ENCODE measurements at places on chromosomes 16 and 17.

DNA sequence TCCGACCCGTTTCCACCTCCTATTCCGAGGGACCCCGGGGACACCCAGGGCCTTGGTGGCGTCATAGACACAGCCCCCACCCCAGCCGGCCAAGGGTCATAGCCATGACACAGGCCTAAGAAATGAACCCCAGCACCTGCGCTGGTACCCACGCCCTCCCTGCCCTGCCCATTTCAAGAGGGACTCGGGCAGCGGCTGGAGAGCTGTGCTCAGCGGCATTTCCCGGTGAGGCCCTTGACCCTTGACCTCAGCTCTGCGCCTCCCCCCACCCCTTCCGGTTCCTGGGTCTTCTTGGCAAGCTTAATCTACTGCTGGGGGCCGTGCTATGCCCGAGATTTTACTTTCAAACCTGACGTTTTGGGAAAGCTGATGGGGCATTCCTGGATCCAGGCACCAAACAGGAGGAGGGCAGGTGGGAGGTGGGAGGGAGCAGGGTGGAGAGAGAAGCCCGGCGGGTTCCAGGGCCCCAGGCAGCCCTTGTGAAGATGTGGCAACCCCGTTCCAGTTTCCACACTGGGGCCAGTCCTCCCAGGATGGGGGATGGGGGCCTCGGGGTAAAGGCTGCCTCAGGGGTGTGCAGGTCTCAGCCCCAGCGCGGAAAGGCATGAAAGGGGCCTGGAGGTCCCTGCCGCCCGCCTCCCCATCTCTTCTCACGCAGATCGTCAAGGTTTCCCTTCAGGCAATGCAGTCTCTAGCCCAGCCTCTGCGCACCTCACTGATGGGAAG lies at the start of gene SLC22A31:
TSS of gene SLC22A31 (minus strand) at position 414 of the 726 bp plus-strand sequence. CDS start at position 378, 36 bp downstream.
- no peak for DNase-seq

GRCh38 chr17:78759203-78759968 lies 22.7 kb downstream of the CYTH1 start:
- no peak for DNase-seq

- no peak for DNase-seq
Measured at GRCh38 chr17:74670329-74670728, 42.4 kb downstream of the CD300LF start.

DNA sequence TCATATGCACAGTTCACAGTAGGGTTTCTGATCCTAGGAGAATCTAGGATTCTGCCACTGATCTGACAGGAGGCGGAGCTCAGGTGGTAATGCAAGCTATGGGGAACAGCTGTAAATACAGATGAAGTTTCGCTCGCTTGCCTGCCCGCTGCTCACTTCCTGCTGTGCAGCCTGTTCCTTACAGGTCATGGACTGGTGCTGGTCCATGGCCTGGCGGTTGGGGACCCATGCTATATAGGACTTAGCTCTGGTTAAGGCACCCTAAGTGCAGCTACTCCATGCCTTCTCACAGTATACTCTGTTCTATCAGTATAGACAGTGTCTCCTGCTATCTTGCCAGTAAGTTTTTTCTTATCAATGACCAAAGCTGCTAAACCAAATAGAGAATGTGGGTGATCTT lies 2.4 kb downstream of the MPHOSPH6 start:
- no peak for DNase-seq

DNA sequence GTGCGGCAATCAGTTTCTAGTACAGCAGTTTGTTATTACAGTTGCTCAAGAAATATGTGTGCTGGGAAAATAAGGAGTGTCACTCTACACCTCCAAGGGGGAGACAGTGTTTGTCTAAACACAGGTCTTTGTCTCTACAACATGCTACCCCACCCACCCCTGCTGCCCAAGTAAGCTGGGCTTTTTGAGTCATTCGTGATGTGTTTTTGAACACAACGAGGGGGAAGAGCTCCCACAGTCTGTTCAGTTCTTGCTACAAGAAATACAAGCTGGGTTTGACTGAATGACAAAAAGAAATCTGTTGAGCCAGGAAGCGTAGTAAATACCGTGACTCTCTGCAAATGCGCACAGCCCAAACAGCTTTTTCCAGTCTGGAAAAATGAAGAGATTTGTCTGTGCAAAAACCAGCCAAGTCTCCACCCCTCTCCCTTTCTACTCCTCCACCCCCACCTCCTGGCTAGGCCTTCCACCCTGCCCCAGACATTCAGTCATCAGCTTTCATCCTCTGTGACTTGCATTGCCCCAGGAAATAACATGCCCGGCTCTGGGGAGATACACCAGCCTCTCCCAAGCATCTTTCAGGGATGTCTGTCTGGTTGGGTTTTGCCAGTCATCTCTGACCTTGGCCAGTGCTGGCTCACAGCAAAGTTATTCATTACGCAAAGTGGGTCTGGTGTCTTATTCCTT lies 25.7 kb downstream of the CHD9 start:
- no peak for DNase-seq
